ENCODE measurements at places on chromosomes 5 and 9. TPM values are rescaled to one million over a fixed set of nuclear protein-coding genes. Genes with fewer than 3 reads are reported as not detected.

- H3K4me3 ChIP-seq, result no peak overlapping the region
- H3K27me3 ChIP-seq, result no peaks in the 10 kb centered on the region
- DNase-seq, result no peak
- H3K27ac ChIP-seq, result no peak overlapping the region
- H3K4me1 ChIP-seq, result no peaks in the 10 kb centered on the region
Observed at GRCh38 chr9:83281306-83282255, 218.6 kb upstream of the RASEF start.

DNA sequence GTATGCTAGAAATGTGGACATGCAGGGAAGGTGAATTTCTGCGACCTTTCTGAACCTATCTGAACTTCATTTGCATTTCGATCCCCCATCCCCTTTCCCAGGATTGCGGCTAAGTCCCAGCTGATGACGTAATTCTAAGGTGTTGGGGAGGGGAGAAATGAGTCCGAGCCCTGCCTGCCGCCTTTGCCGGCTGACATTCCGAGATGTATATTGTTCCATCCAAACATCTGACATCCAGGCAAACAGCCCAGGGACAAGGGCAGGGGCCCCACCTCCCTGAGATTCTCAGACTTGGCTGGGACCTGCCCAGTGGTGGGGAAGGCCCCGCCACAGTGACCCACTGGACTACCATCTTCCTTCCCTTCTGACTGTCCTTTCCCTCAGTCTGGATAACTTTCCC lies 494.6 kb downstream of the ENC1 start:
- no peaks in the 10 kb centered on the region for H3K4me1 ChIP-seq
- no peak for DNase-seq
- no peak overlapping the region for H3K27ac ChIP-seq

Gene ANKRD18A
- total RNA-seq, result 0.19 TPM

- DNase-seq, result peak; percentile 52
- no peaks in the 10 kb centered on the region for H3K4me1 ChIP-seq
- no peaks in the 10 kb centered on the region for H3K36me3 ChIP-seq
- no peak within 1 kb of the TSS for H3K27ac ChIP-seq
- H3K27me3 ChIP-seq, result no peaks in the 10 kb centered on the region
- no peak within 1 kb of the TSS for H3K4me3 ChIP-seq
Observed at GRCh38 chr5:174045470-174046025, at the start of gene NSG2. Gene NSG2 (plus strand): TSS chr5:174045706. CDS start chr5:174046756, 1,050 bp downstream.

Gene SARDH
- 0.38 TPM for total RNA-seq

Gene TMEM161B
- total RNA-seq, result 28.0 TPM

- peaks cover 19% of the 10 kb centered on the region for H3K27me3 ChIP-seq
- no peaks in the 10 kb centered on the region for H3K36me3 ChIP-seq
- H3K4me3 ChIP-seq, result no peak overlapping the region
- H3K4me1 ChIP-seq, result no peaks in the 10 kb centered on the region
- DNase-seq, result peak; percentile 66
Observed at GRCh38 chr5:180470966-180471582, 23.1 kb upstream of the CNOT6 start.

Gene PHF24
- not detected for total RNA-seq

- peaks cover 7% of the 10 kb centered on the region for H3K36me3 ChIP-seq
- no peak overlapping the region for H3K27ac ChIP-seq
- peaks cover 8% of the 10 kb centered on the region for H3K4me1 ChIP-seq
- H3K4me3 ChIP-seq, result no peak overlapping the region
- H3K27me3 ChIP-seq, result peaks cover 15% of the 10 kb centered on the region
- no peak for DNase-seq
Observed at GRCh38 chr5:96228408-96228807, 204.6 kb downstream of the PCSK1 start.

Gene DND1
- total RNA-seq, result 2.9 TPM

DNA sequence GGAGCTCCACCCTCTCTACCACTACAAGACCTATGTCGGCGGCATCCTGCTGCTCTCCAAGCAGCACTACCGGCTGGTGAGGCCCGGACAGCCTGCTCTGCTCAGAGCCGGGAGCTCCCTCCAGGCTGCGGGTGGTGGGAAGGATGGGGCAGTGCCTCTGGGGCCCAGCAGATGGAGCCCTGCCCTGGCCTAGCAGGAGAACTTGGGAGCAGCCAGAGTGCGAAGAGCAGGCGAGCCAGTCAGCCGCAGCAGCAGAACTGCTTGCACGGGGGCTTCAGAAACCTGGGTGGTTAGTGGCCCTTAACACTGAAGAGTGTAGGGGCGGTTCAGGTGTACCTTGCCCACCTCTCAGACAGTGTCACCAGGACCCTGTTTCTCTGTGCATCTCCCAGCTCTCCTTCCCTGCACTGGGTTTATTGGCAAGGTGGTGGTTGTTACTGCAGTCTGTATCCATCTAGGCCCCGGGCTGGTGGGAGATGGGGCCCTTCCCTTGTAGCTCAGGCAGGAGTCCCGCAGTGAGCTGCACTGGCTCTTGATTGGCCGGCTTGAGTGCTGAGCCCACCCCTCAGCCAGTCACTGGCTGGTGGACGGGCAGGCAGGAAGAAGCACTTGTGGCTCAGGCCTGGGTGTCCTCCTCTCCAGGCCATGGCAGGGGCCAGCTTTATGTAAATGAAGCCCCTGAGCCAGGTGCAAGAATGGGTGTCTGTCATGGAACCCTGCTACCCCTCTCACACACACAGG lies 7.7 kb downstream of the B4GALT7 start:
- H3K36me3 ChIP-seq, result no peaks in the 10 kb centered on the region
- peak; percentile 73 for DNase-seq
- H3K4me1 ChIP-seq, result no peaks in the 10 kb centered on the region

Gene IRX1
- not detected for total RNA-seq

Gene MAMDC4
- total RNA-seq, result 15.5 TPM

- no peaks in the 10 kb centered on the region for H3K36me3 ChIP-seq
- H3K27ac ChIP-seq, result no peak overlapping the region
Observed at GRCh38 chr5:153513156-153513555, 22.7 kb downstream of the GRIA1 start.

Gene INSYN2B
- total RNA-seq, result not detected

DNA sequence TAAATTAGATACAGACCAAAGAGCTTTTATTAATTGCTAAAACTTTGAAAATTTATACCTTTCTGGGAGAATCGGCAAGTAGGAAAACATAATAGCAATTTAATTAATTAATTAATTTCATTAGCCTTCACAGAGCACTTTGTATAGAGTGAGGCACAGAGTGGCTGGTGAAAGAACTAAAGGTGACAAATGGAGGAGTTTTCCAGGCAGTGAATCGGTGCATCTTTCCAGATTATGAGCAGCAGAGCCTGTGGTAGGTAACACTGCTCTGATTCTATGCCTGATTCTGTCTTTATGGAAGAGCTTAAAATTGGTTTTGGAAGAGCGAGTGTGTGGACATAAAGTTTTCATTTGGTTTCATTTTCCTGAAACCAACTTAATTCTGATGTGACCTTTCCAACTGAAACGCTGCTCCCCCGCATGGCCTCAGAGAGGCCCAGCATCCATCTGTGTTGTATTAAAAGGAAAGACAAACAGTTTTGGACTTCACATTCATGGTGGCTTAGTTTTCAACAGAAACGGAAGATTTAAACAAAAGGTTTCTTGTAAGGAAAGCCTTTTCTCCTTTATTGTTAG lies 188.9 kb upstream of the RPS23 start:
- no peaks in the 10 kb centered on the region for H3K36me3 ChIP-seq
- no peak for DNase-seq
- H3K4me3 ChIP-seq, result no peak overlapping the region
- no peaks in the 10 kb centered on the region for H3K4me1 ChIP-seq

DNA sequence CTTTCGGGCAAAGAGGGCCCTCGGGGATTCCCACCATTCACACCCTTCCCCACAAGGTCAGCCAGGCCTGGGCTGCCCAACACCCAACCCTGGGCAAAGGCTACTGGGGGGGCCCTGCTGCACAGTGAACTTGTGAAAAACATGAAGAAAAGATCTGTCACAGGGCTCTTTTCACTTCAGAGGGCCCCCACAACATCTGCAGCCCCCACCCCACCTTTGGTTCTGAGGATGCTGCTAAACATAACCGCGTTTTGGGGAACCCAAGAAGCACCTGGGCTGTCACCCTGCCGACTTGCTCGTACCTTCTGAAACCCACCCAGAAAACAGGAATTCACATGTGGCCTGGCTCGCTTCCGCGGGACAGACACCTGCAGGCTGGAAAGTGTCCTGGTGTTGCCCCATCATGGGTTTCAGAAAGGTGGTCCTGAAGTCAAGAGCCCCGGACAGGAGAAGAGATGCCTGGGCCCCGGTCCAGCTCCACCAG lies 29.3 kb downstream of the B4GALT1 start:
- no peaks in the 10 kb centered on the region for H3K27me3 ChIP-seq
- H3K27ac ChIP-seq, result peak overlapping the region; percentile 4
- peaks cover 65% of the 10 kb centered on the region for H3K4me1 ChIP-seq

DNA sequence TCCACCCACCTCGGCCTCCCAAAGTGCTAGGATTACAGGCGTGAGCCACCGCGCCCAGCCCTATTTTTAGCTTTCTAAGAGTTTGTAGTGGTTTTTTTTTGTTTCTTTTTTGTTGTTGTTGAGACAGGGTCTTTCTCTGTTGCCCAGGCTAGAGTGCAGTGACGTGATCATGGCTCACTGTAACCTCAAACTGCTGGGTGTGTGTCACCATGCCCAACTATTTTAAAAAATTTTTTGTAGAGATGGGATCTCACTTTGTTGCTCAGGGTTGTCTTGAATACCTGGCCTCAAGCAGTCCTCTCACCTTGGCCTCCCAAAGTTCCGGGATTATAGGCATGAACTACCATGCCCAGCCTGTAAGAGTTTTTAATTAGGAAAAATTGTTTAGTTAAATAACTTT lies 145.3 kb upstream of the SH3GL2 start:
- H3K27me3 ChIP-seq, result no peaks in the 10 kb centered on the region
- DNase-seq, result no peak
- H3K4me3 ChIP-seq, result no peak overlapping the region
- H3K36me3 ChIP-seq, result no peaks in the 10 kb centered on the region
- no peak overlapping the region for H3K27ac ChIP-seq
- H3K4me1 ChIP-seq, result no peaks in the 10 kb centered on the region

Measured in activated CD8-positive, alpha-beta memory T cell treated with anti-CD3 and anti-CD28 coated beads, Interleukin-2, amount 10 ng/mL, durations not matched to agents 7 days and 5 days (primary cell).